Cardiac septum (tissue), 1 donor: ENCODE measurements at places on chromosomes 16 and 17. TPM values are rescaled to one million over a fixed set of nuclear protein-coding genes. Genes with fewer than 3 reads are reported as not detected.

Gene EVPLL
- total RNA-seq = not detected

DNA sequence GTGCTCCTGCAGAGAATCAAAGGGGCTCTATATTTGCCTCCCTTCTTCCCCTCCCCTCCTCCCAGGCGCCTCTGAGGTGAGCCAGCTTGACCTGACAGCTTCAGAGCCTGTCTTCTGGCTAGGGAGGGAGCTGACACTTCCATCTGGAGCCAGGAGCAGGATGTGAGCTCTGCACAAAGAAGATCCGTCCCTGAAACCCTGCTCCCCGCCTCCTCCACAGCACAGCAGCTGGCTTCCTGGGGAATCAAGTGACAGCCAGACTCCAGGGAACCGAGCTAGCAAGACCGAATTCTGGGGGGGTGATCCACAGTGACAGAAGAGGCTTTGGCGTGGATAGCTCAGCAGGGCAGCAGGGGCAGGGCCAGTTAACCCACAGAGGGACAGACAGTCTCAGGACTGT is 37.2 kb downstream of the CCDC182 start:
- no peak for DNase-seq

DNA sequence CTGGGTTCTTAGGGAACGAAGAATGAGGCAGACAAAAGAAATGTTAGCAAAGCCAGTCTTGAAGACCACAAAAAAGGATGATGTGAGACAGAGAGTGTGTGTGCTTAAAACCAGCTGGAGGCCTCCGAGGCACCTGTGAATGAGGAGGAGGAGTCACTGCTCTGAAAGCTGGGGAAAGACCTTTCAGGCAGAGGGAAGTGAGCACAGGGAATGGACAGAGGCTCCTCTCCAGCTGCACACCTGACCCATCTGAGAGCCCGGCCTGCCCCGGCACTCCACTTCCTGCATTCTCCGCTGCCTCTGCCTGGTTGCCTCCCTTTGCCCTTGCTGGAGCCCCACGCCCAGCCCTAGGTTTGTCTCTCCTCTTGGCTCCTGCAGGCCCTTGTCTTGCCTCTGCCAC is 55.2 kb upstream of the SREBF1 start:
- no peak for DNase-seq

- no peak for DNase-seq
Measured at GRCh38 chr16:3999479-4000325, 116.5 kb downstream of the ADCY9 start.

GRCh38 chr17:48909783-48910182 is 1.6 kb downstream of the UBE2Z start:
- DNase-seq = no peak

DNA sequence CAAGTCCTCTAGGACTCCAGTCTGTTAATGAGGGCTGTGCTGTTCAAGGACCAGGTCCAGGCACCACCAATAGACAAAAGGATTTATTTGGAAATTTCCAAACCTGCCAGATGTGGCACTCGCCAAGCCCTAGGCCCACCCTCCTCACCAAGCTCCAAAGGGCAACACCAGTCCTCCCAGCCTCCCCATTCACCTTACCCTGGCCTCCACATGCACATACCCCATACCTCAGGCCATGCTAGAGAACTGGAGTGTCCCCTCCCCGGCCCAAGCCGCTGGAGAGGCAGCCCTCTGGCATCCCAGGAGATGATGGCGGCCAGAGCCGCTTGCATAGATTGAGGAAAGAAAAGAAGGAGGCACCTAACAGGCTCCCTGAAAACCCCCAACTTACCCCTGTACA is 4.6 kb upstream of the FTSJ3 start:
- DNase-seq = no peak

Gene PYDC1
- total RNA-seq = not detected

DNA sequence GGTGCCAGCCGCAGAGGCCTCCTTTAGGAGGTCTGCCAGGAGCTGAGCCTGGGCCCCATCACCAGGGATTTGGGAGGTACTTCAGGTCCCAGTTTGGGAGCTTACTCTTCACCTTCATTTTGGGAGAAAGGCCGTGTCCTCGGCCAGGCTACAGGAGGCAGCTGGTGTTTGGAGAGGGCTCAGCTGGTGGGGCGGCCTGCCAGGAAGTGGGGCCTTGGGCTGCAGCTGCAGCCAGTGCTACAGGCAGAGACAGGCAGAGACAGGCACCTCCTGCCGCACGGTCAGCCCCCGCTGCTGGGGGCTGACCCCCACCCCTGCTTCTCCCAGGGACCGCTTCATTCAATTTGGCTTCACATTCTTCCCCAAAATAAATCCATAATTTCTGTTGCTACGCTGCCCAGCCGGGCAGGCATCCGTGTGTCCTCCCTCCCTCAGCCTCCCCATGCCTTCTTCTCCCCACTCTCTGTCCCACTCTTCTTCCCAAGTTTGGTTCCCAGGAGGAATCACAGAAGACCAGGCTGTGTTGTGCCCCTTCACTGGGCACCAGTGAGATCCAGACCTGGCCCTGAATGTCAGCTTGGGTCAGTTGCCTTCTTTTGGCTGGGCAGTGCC is 6.1 kb downstream of the TMEM235 start:
- DNase-seq = no peak

DNA sequence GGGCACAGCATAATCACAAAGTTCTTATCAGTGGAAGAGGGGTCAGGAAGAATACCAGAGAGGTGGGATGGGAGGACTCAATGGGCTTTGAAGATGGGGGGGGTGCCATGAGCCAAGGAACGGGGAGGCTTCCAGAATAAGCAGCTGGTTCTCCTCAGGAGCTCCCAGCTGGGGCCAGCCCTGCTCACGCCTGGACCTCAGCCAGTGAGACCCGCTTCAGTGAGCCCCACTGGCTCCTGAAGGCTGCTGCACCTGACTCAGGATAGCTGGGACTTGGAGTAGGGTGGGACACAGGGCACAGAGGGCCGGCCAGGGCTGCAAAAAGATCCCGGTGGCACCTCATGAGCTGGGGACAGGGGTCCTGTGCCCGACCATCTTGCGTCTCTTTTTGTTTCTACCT is 24.4 kb upstream of the ZC3H18 start:
- DNase-seq = no peak

DNA sequence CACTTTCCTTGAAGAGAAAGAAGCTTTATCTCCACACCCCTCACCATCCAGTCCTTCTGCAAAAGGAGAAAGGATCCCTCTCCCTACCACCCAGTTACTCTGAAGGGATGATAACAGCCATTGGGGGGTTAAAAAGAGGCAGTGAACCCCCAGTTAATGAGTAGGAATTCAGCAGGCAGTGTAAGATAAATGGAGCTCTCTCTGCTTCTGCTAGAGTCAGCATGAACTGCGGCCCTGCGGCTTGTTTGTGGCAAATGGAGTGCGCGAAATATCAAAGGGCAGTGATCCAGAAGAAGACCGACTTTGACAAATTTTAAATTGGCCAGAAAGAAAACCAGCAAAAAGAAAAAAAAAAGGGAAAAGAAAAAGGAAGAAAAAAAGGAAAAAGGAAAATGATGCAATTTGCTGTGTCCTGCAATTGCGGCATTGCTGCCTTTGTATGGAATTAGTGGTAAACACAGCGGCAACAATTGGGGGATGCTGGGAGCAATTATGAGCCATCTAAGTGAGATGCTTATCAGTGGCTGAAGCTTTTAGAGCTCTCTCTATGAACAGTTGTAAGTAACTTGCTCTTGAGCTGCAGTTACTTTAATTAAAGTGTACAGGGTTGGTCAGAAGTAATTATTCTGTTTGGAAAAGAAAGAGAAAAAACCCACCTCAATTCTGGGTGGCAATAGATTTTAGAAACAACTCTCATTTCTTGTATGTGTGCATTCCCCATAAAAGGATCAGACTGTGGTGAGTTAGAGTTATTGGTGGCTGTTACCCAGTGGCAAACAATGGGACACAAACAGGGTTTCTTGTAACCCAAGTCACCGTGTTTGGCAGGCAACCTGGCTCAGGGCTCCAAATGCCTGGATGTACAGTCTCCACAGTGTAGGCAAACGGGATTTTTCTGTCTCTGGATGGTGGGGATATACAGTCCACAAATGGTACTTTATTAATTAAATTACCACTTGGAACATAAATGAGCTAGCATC is 161.3 kb downstream of the AATF start:
- no peak for DNase-seq

Gene SYNGR3
- 1.8 TPM for total RNA-seq

Gene IGFBP4
- 164 TPM for total RNA-seq

DNA sequence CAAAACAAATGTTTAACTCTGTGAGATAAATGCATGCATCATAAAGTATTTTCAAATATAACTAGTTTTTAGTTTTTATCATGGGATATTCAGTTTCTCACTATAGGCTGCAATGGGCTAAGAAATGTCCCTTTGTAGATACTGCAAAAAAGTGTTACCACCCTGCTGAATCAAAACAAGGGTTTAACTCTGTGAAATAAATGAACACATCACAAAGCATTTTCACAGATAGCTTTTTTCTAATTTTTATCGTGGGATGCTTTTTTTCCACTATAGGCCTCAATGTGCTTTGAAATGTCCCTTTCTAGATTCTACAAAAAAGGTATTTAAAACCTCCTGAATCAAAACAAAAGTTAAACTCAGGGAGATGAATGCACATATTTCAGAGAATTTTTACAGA is 541.1 kb downstream of the KCNJ18 start:
- no peak for DNase-seq

GRCh38 chr17:18159551-18160120 is 24.0 kb upstream of the ALKBH5 start:
- DNase-seq = no peak

- DNase-seq = no peak
Measured at GRCh38 chr16:57711346-57711745, 16.7 kb downstream of the DRC7 start.

GRCh38 chr17:31452561-31453110 is 61.2 kb downstream of the RAB11FIP4 start:
- no peak for DNase-seq

Gene SLC35G6
- total RNA-seq = not detected

Gene PHF23
- 20.5 TPM for total RNA-seq

GRCh38 chr16:16988963-16989362 is 481.8 kb downstream of the XYLT1 start:
- DNase-seq = no peak

GRCh38 chr16:50637716-50638602 is 43.2 kb downstream of the SNX20 start:
- no peak for DNase-seq

DNA sequence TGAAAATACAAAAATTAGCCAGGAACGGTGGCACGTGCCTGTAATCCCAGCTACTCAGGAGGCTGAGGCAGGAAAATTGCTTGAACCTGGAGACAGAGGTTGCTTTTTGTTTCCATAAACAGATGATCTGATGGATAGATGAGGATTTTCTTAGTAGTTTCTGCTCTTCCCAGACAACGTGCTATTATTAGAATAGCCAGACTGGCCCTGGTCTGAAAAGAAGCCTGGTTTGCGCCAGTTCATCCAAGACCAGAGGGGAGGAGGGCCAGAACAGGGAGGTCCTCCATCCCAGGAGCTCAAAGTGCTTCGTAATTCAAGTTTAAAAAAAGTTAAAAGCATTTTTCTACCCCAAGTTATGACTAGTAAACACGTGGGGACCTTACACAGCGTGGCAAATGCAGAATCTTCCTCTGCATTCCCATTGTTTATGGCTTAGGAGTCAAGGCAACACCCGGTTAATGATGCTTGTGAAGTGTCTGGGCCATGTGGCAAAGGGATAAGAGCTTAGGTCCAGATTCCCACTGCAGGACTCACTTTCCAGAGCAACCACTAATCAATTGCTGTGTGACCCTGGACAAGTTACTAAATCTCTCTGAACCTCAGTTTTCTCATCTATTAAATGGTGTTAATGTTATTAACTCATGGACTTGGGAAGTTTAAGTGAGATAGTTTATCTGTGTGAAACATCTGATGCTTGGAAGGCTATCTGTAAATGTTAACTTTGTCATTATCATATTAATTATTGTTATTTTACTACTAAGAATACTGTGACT is 205.4 kb downstream of the CCDC182 start:
- no peak for DNase-seq

Gene SMIM5
- 1.7 TPM for total RNA-seq

- no peak for DNase-seq
Measured at GRCh38 chr16:70575376-70575775, 51.8 kb downstream of the SF3B3 start.

GRCh38 chr17:27404676-27405075 is 51.6 kb upstream of the KSR1 start:
- DNase-seq = no peak

Gene USP31
- total RNA-seq = 21.6 TPM

Gene FBXL19
- total RNA-seq = 8.0 TPM

Gene EXOC7
- total RNA-seq = 86.9 TPM

DNA sequence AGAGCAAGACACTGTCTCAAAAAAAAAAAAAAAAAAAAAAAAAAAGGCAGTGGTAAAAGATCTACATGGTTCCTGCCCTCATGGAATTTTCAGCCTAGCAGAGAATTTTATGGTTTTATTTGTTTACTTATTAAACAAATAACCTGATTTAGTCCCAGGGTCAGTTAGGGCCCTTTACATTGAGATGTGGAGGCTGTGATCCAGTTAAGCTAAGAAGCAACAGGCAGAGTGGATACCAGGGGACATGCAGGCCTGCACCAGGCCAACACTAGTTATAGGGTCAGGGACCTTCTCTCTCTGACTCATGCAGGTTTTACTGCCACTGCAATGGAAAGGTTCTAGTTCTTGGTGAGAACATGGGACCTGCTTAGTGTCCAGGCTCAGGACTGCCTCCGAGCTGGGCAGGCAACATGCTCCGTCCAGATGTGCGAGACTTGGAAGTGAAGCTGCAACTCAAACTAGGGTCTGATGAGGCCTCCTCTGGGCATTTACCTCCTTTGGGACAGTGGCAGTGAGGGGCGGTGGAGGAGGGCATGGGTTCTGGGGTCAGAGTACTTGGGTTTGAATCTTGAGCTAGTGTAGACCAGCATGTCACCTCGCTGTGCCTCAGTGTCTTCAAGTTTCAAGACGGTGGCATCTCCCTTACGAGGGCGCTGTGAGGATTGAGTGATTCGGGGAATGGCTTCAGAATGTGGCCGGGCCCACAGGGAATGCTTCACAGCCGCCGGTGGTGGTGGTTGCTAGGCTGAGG is 301.8 kb downstream of the CPPED1 start:
- no peak for DNase-seq

DNA sequence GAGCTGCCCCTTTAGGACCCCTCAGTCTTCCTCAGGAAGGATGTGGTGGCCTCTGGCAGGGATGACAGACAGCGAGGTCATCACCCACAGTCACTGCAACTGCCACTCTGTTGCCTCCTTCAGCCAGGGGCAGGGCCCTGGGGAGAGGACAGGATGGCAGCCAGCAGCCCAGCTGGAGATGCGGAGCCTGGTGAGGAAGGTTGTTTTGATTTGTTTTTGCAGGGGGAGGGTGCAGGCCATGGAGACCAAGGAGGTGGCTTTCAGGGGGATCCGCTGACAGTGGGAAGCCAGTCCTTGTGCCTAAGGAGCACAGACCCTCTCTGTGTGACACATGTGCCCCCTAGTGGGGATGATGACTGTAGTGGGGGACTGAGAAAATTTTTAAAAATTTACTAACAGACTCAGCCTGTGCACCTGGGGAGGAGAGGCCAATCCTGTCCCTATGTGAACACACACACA is 7.4 kb downstream of the PRCD start:
- peak; percentile 76 for DNase-seq

GRCh38 chr16:17072104-17072503 is 398.7 kb downstream of the XYLT1 start:
- DNase-seq = no peak
